ENCODE measurements at places on chromosomes 3 and 15.

- no peak for DNase-seq
Observed at GRCh38 chr3:160287666-160288065, 62.4 kb downstream of the C3orf80 start.

- DNase-seq: no peak
Observed at GRCh38 chr3:56291953-56292352, 176.3 kb downstream of the ERC2 start.

DNA sequence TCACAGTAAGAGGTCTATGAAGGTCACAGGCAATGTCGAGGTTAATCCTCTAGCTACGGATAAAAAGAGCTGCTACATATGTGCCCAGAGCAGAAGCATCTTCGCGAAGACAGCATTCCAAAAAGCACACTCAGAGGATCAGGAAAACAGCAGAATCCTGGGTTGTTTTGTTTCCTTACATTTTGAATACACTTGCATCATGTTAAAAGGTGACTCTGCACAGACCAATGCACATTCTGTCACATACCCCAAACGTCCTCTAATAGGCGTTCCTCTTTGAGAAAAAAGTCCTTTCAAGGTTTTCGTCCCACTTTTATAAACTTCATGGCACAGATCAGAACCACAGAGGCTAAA lies 52.7 kb downstream of the VGLL4 start:
- DNase-seq: no peak

DNA sequence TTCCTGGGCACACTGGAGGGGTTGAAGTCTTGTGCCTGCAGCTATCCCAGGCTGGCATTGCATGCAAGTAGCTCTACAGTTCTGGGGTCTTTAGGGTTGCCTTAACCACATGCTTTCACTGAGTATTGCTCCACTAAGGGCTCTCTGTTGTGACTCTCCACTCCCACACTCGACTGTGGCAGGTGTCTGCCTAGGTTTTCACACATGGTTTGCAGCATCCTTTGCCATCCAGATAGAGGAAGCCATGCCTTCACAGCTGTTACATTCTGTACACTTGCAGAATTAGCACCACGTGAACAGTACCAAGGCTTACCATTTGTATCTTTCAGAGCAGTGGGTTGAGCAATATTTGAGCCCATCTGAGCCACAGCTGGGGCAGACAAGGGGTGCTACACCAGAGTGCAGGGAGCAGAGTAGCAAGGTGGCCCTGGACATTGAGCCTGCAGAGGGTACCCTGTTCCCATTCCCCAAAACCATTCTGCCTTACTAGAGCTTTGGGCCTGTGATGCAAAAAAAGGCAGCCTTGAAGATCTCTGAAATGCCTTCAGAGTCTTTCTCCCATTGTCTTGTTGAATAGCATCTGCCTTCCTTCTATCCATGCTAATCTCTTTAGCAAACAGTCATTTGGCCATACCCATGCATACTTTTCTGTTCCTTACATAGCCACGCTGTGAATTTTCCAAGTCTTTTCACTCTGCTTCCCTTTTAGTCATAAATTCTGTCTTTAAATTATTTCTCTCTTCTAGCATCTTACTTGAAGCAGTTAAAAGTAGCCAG lies 95.2 kb upstream of the PLCL2 start:
- no peak for DNase-seq

DNA sequence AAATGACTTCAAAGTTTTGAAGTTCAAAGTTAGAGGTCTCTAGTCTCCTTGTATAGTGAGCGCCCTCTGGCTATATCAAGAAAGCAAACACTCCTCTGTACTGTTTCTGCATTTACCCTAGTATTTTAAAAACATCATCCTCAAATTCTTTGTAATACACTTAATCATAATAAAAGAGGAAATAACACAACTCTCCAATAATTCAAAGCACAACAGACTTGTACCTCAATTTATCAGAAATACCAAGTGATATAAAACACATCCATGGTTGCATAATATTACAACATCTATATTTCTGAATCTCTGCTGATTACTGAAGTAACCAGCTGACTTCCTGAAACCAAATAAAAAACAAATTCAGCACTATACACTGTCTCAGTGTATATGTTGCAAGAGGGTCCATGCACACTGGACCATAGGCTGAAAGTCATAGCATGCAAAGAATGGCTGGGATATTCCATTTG lies 12.5 kb downstream of the PLOD2 start:
- DNase-seq: no peak

GRCh38 chr15:53978253-53978906 lies at the start of gene UNC13C:
Gene UNC13C, plus strand, starts transcription at chr15:53978441. Its CDS starts 34,463 bp downstream, at chr15:54012904.
- DNase-seq: peak; percentile 56

GRCh38 chr3:194369522-194370279 lies at the start of gene LRRC15:
Gene LRRC15, minus strand, starts transcription at chr3:194369743. Its CDS starts 8,700 bp downstream, at chr3:194361043.
- DNase-seq: no peak

- no peak for DNase-seq
Observed at GRCh38 chr3:463252-464192, 267.0 kb downstream of the CHL1 start.

GRCh38 chr15:56757875-56758274 lies 24.6 kb upstream of the ZNF280D start:
- no peak for DNase-seq

- no peak for DNase-seq
Observed at GRCh38 chr15:70025413-70026296, 72.1 kb downstream of the TLE3 start.

DNA sequence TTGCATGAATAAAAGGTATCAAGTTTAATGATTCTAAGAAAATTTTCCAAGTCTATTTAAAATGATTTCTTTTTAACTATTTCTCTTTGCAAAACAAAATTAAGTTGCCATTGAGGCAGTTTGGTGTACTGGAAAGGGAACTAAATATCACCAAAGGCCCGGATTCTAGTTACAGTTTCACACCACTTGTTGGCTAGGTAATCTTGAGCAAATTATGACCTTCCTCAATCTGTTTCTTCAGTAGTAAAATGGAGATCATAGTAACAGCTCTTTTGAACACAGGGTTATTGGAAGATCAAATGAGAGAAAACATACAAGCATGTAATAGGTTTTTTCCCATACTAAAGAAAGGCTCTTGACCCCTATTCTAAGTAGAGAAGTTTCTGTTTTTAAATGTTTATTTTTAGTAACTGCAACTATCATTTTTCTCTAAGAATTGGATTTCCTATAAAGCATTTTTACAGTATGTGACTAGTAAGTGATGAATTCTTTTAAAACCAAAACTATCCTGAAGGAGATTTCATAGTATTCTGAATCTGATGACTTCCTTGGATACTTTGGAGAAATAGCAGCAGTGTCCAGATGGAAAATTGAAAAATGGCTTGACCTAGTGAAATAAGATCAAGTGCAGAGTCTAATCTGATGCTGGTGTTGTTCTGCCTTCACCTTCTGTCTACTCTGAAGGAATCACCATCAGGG lies 15.7 kb downstream of the SCAANT1 start:
- no peak for DNase-seq

GRCh38 chr3:184260724-184261269 lies 556 bp downstream of the CAMK2N2 start:
- no peak for DNase-seq

DNA sequence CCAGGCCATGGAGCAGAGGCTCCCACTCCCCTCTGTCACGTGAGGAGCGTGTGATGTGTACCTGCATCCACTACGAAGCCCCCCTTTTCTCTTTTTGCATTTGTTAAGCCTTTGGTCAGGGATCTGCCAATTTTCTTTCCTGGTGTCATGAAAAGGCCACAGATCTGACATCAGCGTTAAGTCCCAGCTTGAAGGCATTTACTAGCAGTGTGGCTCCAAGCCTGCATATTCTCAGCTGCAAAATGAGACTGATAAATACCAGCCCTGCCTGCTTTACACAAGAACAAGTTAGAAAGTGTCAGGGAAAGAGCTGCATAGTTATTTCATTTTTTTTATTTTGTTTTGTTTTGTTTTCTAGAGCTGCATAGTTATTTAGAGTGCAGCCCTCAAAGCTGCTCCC lies 2.3 kb upstream of the ANKRD63 start:
- no peak for DNase-seq

- DNase-seq: no peak
Observed at GRCh38 chr3:108346301-108347227, 50.2 kb downstream of the HHLA2 start.

DNA sequence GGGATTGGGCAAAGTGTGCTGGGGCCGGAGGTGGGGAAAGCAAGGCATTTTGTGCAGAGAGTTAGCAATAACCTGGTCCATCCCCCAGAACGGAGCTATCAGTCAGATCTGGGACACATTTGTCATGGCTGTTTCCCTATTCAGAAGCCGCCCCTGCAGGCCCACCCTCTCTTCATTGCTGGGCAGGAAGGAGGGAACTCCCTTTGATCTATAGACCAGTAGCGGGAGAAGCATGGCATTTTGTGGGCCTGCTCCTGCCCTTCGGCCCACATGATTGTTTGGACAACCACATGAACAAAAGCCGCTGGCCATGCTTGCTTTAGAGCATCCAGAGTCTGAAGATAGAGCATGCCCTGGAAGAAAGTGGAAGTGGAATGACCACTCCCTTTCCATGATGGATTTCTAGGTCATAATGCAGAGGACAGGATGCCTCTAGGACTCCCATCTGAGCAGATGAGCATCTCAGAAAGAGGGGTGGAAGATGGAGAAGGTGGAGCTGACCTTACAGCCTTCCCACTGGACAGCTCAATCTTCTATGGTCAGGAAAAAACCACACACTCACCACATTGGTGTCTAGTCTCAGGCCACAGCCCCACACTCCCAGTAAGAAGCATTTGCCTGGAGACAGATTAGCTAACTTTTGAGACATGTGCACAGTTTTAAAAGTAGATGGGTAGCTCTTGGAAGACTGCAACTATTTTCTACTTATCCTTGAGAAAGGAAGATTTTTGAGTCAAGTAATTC lies 11.9 kb upstream of the LRTM1 start:
- no peak for DNase-seq

- DNase-seq: no peak
Observed at GRCh38 chr15:67700023-67700422, 125.3 kb upstream of the SKOR1 start.

- DNase-seq: no peak
Observed at GRCh38 chr3:95351158-95351557, 1288.3 kb downstream of the NSUN3 start.

DNA sequence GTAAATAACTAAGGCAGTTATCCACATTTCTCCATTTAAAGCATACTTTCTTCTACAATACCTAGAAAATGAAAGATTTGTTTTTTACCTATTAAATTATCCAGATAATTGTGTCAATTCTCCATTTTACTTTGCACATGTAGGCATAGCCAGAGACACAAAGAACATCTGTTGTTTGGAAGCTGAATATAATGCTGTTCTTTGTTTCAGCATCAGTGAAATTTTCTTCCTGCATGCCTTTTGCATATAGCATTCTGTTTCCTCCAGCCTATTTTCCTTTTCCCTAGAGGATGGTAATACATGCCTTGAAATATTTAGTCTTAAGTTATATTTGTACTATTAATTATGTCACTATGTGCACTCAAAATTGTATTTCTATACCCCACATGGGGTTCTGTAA lies 233.7 kb downstream of the CNTN6 start:
- no peak for DNase-seq

DNA sequence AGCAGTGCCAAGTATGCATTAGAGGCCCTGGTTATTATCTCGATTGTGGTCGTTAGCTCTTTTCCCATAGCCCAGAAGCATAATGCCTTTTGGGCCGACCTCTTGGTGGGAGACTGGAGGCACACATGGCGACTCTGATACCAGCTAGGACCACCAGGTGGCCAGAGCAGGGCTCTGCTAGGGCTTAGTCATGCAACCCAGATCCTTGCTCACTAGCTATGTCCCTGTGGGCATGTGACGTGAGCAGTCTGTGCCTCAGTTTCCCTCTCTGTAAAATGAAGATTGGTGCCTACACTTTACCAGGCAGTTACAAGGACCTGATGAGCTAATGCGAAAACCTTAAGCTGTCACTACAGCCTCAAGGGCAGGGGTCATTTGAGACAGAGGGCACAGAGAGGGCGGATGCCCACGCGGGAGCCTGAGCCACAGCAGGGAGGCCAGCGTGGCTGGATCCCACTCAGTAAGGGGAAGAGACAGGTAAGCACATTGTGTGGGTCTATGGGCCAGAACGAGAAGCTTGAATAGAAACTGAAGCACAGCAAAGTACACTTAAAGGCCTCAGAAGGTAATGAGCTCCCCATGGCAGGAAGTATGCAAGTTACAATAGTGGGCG lies 8.8 kb downstream of the KLF15 start:
- peak; percentile 40 for DNase-seq

DNA sequence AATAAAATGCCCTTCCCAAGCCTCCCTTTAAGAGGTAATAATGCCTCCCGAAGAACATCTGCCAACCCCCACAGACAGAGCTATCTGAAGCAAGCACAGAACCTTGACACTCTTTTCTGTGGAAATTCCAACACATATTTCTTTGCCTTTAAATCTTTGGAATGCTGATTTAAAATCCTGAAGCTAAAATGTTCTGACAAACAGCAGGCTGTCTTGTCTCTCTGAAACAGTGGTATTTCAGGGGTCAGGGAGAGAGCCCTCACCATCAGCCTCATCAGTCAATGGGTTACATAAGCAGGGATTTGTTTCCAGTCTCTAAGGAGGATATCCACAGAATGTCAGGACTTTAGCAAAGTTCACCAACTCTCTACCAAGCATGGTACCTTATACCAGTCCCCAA lies 27.8 kb upstream of the ARHGEF3 start:
- no peak for DNase-seq

- DNase-seq: no peak
Observed at GRCh38 chr3:182523836-182524235, 269.5 kb upstream of the ATP11B start.

DNA sequence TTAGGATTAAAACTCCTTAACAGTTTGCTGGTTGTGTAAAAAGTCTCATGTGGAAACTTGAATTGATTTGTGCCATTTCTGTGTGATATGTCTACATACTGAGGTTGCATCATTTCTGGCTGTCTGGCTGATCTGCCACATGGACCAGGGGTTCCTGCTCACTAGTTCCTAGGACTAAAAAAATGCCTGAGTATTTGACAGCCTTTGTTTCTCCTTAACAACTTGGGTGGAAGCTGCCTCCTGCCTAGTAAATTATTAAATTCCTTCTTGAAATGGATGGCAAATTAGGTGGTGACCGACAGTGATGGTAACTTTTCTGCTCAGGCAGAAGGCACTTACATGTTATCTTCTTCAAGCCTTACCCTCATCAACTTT lies 226.9 kb upstream of the MRPL3 start:
- no peak for DNase-seq

- DNase-seq: no peak
Observed at GRCh38 chr15:71962537-71962936, 152.2 kb downstream of the NR2E3 start.

GRCh38 chr3:5275529-5275928 lies 88.0 kb downstream of the EDEM1 start:
- no peak for DNase-seq

DNA sequence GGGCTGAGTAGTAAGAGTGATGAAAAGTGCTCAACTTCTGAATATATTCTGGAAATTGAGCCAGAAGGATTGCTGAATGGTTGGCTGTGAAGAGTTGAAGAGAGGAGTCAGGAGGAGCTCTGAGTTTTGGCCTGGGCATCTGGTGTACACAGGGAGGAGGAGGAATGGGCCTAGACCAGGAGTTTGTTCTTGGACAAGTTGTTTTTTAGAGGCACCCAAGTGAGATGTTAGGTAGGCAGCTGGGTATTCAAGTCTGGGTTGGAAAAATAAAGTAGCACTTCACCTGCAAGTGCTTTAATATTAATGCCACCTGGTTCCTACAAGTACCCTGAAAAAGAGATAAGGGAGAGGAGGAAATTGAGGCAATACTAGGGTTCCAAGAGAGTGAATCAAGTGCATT lies 14.7 kb downstream of the BSN start:
- DNase-seq: no peak

Data from sciatic nerve (tissue), 2 donors.